Thoracic aorta (tissue), 2 donors: ENCODE measurements at places on chromosomes 2 and 18.

- no peak for DNase-seq
Observed at GRCh38 chr2:82675186-82675585, 1783.9 kb downstream of the SUCLG1 start.

DNA sequence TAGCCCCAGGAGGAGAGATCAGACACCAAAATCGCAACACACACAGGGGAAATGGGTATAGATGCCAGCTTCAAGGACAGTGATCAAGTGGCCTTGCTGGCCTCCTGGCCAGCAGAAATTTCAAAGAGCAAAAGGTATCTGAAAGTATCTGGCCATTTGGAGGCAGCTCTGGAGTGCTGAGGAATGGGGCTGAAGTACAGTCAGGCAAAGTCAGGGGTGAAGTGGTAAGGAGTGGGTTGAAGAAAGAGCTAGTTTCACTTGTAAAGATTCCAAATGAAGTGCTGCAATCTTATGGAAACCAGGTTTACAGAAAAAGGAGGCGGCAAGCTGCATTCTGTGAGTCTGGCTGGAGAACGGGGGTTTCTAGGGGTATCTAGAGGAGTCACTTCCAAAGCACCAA, 19.2 kb upstream of the PCBP1 start:
- DNase-seq: no peak

- no peak for DNase-seq
Observed at GRCh38 chr2:188189356-188189755, 102.3 kb upstream of the GULP1 start.

GRCh38 chr2:70532244-70532935, 21.2 kb downstream of the TGFA start:
- DNase-seq: no peak

- no peak for DNase-seq
Observed at GRCh38 chr2:148865512-148865911, 9.5 kb upstream of the KIF5C start.

DNA sequence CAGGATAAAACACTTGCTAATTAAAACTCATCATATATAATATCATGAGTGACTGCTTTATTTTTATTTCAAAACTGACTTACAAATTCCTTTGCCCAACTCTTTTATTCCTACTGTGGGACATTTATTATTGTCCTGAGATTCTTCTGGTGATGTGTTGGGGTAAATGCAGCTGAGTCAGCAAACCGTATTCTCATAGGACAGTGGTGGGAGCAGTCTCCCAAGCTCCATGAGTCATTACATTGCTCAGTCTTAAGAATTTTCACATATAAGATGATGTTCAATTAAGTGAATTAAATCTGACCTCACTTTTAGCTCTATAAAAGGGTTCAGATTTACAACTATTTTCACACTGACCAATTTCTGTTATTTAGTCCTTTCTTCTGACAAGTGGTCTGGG, 1530.7 kb downstream of the LRP1B start:
- DNase-seq: no peak

- DNase-seq: no peak
Observed at GRCh38 chr2:144323946-144324345, 196.0 kb downstream of the ZEB2 start.

GRCh38 chr2:131105950-131106801, 1.0 kb downstream of the PLEKHB2 start:
- peak; percentile 3 for DNase-seq

GRCh38 chr2:105736145-105736544, 8.6 kb upstream of the NCK2 start:
- no peak for DNase-seq

- no peak for DNase-seq
Observed at GRCh38 chr2:137435162-137435561, 529.1 kb upstream of the HNMT start.

GRCh38 chr2:239887604-239888003, 137.5 kb downstream of the NDUFA10 start:
- no peak for DNase-seq

DNA sequence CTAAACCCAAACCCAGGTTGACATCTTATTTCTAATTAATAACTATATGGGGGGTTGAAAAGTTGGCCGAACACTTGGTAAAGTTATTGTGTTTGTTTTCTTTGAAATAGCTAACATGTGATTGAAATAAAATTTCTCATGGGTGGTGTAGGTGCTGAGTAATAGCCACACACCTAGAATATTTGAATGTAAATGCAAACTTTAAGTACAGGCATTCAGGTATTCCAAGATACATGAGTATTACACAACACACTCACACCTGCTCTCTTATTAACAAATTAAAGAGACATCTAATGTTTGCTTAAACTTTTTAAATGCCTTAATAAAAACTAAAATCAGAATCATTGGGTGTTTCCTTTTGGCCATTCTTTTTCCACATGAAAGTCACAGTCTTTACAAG, 165.5 kb downstream of the EHBP1 start:
- no peak for DNase-seq

DNA sequence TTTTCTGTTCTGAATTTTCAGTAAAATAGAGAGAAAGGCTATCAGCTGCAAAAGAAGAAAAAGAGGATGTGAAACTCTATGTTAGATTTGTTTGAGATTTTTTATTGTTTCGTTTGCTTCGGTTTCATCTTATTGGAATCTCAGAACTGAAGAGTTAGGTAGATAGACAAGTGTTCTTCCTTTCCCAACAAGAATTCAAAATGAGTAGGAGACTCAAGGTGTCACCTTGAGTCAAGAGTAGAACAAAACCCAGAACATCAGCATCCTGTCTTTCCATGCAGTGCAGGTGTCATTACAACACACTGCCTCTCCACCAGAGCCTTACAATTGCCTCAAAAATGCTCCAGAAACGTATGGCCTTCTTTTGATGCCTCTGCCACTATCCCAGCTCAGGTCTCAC, 21.1 kb downstream of the NBAS start:
- DNase-seq: no peak

DNA sequence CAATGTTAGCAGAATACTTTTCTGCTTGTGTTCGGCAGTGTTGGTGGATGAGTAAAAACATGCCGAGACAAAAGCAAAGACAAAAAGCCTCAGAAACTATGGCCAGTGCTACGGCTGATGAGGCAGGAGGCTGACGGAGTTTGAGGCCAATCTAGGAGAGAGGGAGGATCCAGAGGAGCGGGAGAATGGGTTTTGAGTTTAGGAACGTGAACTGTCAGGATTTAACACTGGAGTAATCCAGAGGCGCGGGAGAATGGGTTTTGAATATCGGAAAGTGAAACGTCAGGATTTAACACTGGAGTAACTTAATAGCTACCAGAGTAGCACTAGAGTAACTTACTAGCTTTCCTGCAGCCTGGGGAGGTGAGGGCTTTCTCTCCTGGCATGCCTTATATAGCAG, 37.4 kb downstream of the LYPD6B start:
- DNase-seq: no peak

GRCh38 chr2:33272001-33272400, 204.4 kb upstream of the RASGRP3 start:
- no peak for DNase-seq

DNA sequence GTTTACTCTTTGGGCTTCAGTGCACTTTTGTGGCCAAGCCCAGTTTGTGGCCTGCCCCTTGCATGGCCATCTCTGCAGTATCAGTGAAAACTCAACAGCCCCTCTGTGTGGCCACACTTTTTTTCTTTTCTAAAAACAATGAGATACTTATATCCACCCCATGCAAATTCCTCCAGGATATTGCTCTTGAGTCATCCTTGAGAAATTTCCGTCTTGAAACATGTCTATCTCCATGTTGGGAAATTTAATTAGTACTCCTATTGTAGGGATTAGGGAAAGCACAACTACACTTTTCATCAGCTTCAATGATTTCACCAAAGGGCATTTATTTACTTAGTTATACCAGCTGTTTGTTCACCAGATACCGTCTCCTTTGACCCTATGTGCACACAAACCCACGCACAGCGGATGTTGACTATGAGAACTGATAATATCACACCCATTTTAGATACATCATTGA, 993.1 kb downstream of the TSN start:
- no peak for DNase-seq

GRCh38 chr2:113887009-113887792, 2.7 kb upstream of the ACTR3 start:
- no peak for DNase-seq

DNA sequence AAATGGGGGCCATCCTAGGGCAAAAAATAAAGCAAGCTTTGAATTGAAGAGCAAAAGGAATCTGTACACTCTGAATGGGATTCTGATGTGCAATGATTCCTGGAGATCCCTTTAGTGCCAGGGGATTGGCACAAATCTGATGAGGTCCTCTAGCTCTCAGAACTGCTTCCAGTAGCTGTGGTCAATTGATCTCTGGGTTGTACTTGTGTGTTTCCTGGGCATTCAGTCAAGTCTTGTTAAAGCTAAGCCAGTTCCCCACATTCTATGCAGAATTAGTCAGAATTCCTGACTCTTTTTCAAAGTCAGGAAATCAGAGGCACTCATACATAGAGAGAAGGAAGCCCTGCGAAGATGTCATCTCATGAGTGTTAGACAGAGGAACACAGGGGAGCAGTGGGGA, 161.3 kb downstream of the DNER start:
- DNase-seq: no peak

DNA sequence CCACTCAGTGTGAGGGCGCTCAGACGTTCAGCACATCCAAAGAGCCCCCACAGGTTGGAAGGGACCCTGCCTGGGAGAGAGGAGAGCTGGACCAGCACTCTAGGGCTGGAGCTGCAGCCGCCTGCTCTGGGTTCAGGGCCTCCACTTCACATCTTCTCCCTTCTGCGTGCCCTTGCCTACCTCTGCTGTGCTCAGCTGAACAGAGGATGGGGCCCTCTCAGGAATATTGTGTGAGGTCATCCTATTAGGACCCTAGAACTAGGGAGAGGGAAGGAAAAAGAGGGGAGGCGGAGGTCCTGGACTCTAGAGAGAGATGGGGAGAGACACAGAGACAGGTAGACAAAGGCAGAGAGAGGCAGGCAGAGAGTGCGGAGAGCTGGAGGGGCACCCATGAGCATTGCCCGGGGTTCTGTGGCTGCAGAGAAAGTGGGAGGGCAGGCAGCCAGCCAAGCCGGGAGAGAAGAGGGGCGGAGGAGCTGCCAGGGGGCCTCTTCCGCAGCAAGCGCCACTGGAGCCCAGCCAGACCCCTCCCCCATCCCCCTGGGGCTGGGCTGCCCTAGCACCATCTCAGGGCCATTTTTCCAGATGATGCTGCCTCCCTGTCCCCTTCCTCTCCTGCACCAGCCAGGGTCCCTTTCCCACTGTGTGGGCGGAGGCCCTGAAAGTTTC, 8.3 kb upstream of the TNS1 start:
- DNase-seq: no peak

DNA sequence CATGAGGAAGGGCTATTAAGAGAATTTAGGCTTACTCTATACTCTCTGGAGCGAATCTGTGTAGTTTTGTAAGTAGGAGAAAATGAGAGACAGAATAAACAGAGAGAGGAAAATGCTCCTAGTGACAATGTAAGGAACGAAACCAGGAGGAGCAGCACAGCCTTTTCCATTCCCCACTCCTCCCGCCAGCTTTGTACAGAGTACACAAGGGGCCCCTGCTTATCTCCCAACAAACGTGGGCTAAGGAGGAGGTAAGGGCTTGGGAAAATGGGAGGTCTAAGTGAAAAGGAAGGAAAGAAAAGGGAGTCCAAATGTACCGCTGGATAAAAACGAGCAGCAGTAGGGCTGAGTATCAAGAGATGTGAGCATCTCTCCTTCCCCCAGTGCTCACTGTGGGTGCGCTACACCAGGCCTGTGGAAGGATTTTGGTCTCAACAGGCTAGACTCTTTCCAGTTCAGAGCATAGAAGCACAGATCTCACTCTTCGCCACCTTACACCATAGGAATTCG, 12.1 kb upstream of the IHH start:
- DNase-seq: no peak

DNA sequence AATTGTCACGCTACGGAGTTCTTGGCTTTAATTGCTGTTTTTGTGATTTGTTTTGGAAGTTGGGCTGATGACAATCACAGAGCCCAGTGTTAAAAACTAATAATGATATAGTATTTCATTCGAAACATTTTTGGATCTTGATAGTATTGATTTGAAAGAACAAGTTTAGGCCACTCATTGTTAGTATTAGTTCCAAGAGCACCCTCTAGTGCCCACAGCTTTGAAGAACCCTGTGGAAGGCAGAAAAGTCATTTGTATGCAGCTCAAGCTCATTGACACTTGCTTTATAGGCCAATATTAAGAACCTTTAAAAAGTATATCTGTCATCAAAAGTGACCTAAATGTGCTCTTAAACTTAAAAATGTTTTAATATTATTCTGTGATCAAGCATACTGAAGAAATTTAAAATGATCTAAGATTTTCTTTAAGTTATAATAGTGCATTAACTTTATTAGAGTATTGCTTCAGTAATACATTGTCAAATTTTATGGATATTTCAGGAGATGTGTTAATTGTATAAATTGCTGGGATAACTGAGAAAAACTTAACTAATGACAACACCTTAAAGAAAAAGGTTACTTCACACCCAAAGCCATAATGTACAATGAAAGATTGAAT, 191.0 kb downstream of the GRB14 start:
- no peak for DNase-seq

DNA sequence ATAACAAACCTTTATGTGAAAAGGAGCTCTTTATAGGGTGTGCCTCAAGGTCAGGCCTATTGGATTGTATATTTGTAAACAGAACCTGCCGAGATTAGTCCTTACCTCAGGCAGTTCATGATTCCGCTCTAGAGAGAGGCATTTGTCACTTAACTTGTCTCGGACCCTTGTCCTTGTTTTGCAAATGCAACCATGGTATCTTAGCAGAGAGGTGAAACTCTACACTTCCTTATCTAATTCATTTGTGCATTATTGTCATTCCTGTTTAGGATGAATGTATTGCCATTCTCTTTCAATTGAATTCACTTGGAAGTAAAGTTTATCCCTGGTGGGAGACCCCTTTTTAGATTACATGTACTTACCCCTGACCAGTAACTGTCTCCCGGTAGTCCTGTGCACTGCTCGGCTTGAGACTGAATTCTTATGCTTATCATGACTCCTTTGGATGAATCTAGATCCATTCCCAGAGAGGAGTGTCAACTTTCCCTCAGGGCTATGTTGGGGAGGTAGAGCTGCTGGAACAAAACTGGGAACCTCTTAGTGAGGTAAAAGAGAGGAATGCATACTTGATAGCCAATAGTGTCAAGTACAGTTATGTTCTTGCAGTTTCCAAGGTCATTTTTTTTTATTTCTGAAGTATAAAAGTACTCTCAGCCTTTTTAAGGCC, 46.6 kb downstream of the SGPP2 start:
- no peak for DNase-seq

- no peak for DNase-seq
Observed at GRCh38 chr2:38613126-38613848, 10.6 kb upstream of the HNRNPLL start.

DNA sequence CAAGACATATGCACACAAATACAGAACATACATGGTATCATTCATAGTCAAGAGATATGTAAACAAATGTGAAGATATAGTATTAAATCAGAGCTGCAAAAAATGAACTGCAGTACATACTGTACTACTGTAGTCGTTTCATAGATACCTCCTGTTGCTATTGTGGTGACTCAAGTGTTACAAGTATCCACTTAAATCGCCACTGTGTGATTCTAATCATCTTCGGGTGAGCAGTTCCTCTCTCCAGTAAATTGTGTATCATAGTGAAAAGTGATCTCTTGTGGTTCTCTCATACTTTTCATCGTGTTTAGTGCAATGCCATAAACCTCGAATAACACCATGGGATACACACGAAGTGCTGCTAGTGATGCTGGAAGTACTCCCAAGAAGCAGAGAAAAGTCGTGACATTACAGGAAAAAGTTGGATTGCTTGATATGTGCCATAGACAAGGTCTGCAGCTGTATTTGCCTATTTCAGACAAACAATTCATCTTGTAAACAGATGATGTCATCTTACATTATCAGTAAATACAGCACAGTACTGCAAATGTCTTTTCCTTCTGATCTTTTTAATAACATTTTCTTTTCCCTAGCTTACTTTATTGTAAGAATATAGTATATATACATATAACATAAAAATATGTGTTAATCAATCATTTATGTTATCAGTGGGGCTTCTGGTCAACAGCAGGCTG, 222.2 kb downstream of the BCL11A start:
- no peak for DNase-seq
